ENCODE measurements at places on chromosomes 2 and 18. TPM values are rescaled to one million over a fixed set of nuclear protein-coding genes. Genes with fewer than 3 reads are reported as not detected.

Gene MTERF4
- total RNA-seq, result 25.4 TPM

Gene INSIG2
- 10.7 TPM for total RNA-seq

Gene INPP5D
- total RNA-seq, result 17.2 TPM

DNA sequence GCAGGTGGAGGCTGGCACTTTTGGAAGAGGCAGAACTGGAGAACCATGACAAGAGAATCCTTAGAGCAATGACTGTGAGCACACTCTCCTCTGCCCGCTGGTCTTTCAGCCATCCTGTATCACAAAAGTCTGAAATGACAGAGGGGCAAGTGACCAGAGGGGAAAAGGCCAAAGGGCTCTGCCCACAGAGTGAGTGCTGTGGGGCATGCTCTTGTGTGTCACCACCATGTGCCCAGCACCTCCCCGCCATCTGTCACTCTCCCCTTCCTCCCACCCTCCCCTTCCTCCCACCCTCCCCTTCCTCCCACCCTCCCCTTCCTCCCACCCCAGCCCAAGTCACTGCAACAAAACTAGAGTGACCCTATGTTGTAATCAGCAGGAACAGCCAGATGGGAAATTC lies 31.9 kb downstream of the DAW1 start:
- H3K36me3 ChIP-seq, result no peaks in the 10 kb centered on the region
- H3K27ac ChIP-seq, result no peak overlapping the region
- H3K27me3 ChIP-seq, result no peaks in the 10 kb centered on the region
- no peak for DNase-seq

DNA sequence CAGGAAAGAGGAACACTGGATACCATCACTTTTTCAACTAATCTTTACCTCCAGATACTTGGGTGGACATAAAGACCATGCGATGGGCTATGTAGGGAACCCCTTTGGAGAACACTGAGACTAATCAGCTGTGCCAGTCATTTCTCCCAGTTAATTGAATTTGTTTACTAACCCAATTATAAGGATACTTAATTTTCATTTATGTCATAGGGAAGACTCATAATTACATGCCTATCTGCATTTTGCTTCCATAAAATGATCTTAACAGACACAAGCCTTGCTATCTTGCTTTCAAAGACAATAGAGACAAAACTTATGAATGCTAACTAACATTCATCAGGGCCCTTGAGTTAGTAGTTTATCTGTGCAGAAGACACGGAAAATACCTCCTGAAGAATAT lies 68.9 kb upstream of the CAVIN2 start:
- no peaks in the 10 kb centered on the region for H3K27me3 ChIP-seq
- no peak overlapping the region for H3K27ac ChIP-seq
- no peak for DNase-seq
- H3K36me3 ChIP-seq, result no peaks in the 10 kb centered on the region

DNA sequence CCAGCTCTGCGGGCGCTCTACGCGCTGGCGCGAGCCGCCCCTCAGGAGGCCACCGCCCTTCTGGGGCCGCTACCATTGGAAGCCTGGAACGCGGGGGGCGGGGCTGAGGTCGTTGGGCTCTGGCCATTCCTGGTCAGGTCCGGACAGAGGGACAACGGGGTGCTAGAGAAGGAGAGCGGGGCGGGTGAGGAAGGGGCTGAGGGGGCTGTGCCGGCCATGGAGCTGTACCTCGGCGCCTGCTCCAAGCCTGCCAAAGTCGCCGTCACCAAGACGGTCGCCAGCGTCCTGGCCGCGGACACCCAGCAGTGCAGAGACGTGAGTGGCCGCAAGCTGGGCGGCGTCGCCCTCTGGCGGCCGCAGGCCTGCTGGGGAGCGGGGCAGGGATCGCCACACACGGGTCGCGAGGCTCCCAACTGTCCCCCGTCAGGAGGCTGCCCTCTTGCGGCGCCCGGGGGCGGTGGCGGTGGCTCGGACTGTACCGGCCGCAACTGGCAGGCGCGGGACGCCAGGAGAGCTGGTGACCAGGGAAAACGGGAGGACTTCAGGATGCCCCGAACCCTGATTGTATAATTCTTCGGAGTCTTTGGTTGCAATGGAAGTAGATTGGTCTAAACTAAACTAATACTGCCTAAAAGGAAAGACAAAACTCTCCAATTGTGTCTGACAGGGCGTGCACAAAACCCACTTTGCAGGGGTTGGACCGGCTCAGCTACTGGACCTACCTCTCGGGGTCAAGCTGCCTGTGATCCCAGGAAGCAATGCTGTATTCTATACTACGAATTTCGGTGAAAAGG lies at the start of gene FSIP2:
Gene FSIP2, plus strand, starts transcription at position 126 of the 794 bp plus-strand sequence. Its CDS starts 91 bp downstream, at position 217.
- H3K27ac ChIP-seq, result no peak within 1 kb of the TSS
- peak; percentile 97 for DNase-seq
- H3K27me3 ChIP-seq, result peaks cover 4% of the 10 kb centered on the region
- no peaks in the 10 kb centered on the region for H3K36me3 ChIP-seq

DNA sequence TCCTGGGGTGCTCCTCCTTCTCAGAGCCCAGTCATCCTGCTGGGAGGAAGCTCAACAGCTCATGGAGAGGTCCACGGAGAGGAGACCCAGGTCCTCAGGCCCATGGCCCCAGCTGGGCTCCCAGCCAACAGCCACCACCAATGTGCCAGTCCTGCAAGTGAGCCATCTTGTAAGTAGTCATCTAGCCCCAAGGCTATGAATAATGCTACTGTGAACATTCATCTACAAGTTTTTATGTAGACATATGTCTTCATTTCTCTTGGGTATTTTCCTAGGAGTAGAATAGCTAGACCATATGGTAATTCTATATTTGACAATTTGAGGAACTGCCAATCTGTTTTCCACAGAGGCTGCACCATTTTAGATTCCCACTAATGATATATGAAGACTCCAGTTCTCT lies 166.1 kb downstream of the MTCL1 start:
- no peaks in the 10 kb centered on the region for H3K4me1 ChIP-seq
- no peak overlapping the region for H3K4me3 ChIP-seq
- H3K27me3 ChIP-seq, result no peaks in the 10 kb centered on the region
- H3K27ac ChIP-seq, result no peak overlapping the region

DNA sequence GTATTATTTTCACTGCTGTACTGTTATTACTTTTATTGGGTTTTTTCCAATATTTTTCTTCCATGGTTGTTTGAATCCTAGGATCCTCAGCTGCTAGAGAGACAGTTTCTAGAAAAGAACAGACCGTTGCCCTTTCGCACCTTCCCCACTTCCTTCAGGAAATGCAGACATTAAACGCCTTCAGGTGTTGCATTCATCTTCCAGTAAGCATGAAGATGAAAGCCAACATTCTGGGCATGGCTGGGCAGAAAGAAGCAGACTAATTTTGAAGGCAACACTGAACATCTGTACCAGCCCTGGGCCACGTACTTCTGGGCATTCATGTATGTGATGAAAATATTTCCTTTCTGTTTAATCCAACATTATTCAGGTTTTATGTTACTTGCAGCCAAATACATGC lies 51.0 kb downstream of the AKAIN1 start:
- H3K27me3 ChIP-seq, result no peaks in the 10 kb centered on the region
- H3K36me3 ChIP-seq, result no peaks in the 10 kb centered on the region
- H3K4me3 ChIP-seq, result no peak overlapping the region
- 0 out of 2 replicates have a peak, but pooled peaks cover 4% of the 10 kb centered on the region for H3K4me1 ChIP-seq

- no peak overlapping the region for H3K4me3 ChIP-seq
- H3K36me3 ChIP-seq, result no peaks in the 10 kb centered on the region
- no peak overlapping the region for H3K27ac ChIP-seq
- no peak for DNase-seq
Observed at GRCh38 chr2:120360307-120360855, 14.4 kb downstream of the INHBB start.

DNA sequence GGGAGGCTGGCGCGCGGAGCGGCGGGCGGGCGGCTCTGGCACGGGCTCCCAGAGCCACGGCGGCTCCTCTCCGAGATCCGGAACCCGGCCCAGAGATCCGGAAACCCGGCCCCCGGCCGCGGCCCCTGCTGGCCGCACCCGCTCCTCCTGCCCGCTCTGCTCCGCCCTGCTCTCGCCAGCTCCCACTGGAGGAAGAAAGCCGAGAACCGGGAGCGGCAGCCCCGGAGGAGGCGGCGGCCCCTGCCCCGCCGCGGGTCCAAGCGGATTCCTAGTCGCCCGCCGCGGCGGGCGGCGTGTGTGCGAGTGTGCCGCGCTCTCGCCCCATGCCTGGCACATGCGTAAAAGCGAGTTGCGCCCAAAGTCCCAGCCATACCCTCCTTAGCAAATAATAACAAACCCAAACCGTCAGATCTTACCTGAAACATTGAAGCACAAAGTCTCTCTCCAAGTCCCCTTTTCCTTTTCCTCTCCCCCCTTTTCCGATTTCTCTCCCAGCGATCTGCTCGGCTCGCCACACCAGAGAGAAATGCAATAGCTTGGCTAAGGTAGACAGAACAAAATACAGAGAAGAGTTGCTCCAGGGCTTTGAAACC lies 108.7 kb upstream of the KCTD1 start:
- peak; percentile 69 for DNase-seq
- peaks cover 37% of the 10 kb centered on the region for H3K27me3 ChIP-seq
- peak overlapping the region; percentile 99 for H3K4me3 ChIP-seq
- H3K27ac ChIP-seq, result peak overlapping the region; percentile 95
- H3K4me1 ChIP-seq, result peaks cover 55% of the 10 kb centered on the region

GRCh38 chr2:40654346-40654745 lies 202.5 kb upstream of the SLC8A1 start:
- H3K27me3 ChIP-seq, result no peaks in the 10 kb centered on the region
- H3K27ac ChIP-seq, result no peak overlapping the region
- no peaks in the 10 kb centered on the region for H3K36me3 ChIP-seq
- H3K4me1 ChIP-seq, result no peaks in the 10 kb centered on the region
- DNase-seq, result no peak
- no peak overlapping the region for H3K4me3 ChIP-seq

DNA sequence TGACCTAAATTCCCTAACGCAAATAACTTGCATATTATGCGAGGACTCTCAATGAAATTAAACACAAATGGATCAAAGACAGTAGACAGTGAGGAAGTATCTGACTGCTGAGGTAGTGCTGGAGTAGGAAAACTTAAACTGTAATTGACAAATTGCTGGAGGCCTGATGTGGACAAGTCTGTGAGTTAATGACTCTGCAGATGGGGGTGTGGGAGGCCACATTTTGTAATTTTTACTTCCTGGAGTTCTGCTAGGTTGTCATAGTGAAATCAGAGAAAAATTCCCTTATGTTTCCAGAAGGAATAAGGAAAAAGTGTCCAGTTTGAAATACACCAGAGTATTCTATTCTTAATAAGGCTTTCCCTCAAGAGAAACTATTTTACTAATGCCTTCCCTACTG lies 333.0 kb upstream of the CNTNAP5 start:
- no peak overlapping the region for H3K4me3 ChIP-seq
- peaks cover 11% of the 10 kb centered on the region for H3K4me1 ChIP-seq
- no peaks in the 10 kb centered on the region for H3K36me3 ChIP-seq
- H3K27me3 ChIP-seq, result no peaks in the 10 kb centered on the region

GRCh38 chr2:240251848-240252190 lies 111.4 kb upstream of the OTOS start:
- peaks cover 5% of the 10 kb centered on the region for H3K36me3 ChIP-seq
- peaks cover 13% of the 10 kb centered on the region for H3K4me1 ChIP-seq
- no peak for DNase-seq
- no peak overlapping the region for H3K4me3 ChIP-seq
- H3K27ac ChIP-seq, result no peak overlapping the region

Measured in WTC11 (cell line).